ENCODE measurements at places on chromosomes 13 and 19.
A peak's percentile ranks its signal among the peaks of the same experiment; 100 is the strongest.

DNA sequence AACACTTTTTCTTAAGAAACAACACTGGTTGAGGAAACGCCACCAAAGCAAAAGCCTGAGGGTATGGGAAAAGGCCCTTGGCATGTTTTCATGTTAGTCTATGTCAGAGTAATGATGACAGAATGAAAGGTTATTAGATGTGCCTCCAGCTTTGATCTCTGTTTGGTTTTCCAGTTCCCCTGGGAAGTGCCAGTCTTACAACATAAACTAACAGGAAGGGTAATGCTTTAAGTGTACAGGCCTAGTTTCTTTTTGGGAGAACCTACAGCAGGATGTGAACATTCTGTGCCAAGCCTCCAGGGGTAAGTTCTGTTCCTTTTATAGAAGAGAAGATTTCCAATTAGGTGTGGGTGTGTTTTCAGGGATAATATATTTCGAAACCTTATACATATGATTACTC, 121.7 kb downstream of the FNDC3A start:
- peaks cover 26% of the 10 kb centered on the region for H3K36me3 ChIP-seq
- no peak overlapping the region for H3K4me3 ChIP-seq
- H3K4me1 ChIP-seq: peaks cover 25% of the 10 kb centered on the region
- no peak for DNase-seq
- peak overlapping the region; percentile 75 for H3K27ac ChIP-seq

GRCh38 chr19:892243-892893, 619 bp downstream of the MED16 start:
- no peaks in the 10 kb centered on the region for H3K27me3 ChIP-seq
- H3K4me3 ChIP-seq: peak overlapping the region; percentile 85
- H3K4me1 ChIP-seq: peaks cover 19% of the 10 kb centered on the region

GRCh38 chr13:73366241-73366640, 307.4 kb downstream of the KLF5 start:
- no peaks in the 10 kb centered on the region for H3K36me3 ChIP-seq
- H3K27ac ChIP-seq: no peak overlapping the region
- H3K4me3 ChIP-seq: no peak overlapping the region
- DNase-seq: no peak

- no peaks in the 10 kb centered on the region for H3K27me3 ChIP-seq
- H3K4me3 ChIP-seq: no peak overlapping the region
- no peaks in the 10 kb centered on the region for H3K4me1 ChIP-seq
Observed at GRCh38 chr19:56900573-56901097, 60.1 kb upstream of the PEG3 start.

GRCh38 chr19:50460161-50460765, 16.0 kb upstream of the EMC10 start:
- DNase-seq: peak; percentile 41
- peak overlapping the region; percentile 18 for H3K4me3 ChIP-seq
- peaks cover 42% of the 10 kb centered on the region for H3K27me3 ChIP-seq
- no peak overlapping the region for H3K27ac ChIP-seq
- H3K36me3 ChIP-seq: no peaks in the 10 kb centered on the region

DNA sequence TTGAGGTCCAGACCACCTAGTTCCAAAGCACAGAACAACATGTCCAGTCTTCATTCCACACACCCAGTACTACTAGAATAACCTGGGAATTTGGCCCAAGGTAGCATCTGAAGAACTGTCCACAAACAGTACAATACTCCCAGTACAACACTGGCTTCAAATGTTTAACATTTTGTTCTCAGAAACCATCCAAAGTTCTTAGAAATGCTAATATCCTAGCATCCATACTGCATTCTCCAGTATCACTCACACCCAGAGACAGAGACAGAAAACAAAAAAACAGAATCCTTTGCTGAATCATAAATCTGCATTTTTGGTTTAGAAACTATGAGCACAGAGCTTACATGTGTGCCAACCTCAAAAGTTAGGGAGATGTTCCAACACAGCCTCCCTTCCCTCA, 490.8 kb downstream of the FOXO1 start:
- H3K27ac ChIP-seq: no peak overlapping the region
- peaks cover 51% of the 10 kb centered on the region for H3K4me1 ChIP-seq
- H3K36me3 ChIP-seq: no peaks in the 10 kb centered on the region
- H3K4me3 ChIP-seq: no peak overlapping the region
- DNase-seq: no peak
- no peaks in the 10 kb centered on the region for H3K27me3 ChIP-seq

DNA sequence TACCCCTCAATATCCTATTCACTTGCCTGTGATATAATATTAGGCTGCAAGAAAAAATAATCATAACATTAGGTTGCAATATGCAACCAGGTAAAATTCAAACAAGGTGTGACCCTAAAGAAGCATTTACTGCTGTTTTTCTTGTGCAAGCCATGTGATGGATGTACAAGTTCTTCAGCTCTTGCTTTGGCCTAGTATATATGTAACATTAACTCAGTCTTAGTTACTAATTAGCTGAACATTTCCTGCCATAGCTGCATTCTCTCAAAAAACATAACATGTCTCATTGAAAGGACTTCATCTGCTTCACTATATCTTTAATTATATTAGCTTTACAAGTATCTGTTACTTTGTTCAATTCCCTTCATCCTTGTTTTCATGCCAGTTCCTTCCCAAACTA, 406.8 kb upstream of the HTR2A start:
- no peaks in the 10 kb centered on the region for H3K36me3 ChIP-seq
- DNase-seq: no peak
- no peaks in the 10 kb centered on the region for H3K27me3 ChIP-seq
- H3K27ac ChIP-seq: no peak overlapping the region
- no peaks in the 10 kb centered on the region for H3K4me1 ChIP-seq

- H3K27me3 ChIP-seq: peaks cover 30% of the 10 kb centered on the region
- no peak overlapping the region for H3K27ac ChIP-seq
- no peak for DNase-seq
- peaks cover 2% of the 10 kb centered on the region for H3K4me1 ChIP-seq
Observed at GRCh38 chr13:109156181-109156935, 526.9 kb downstream of the MYO16 start.

- peaks cover 9% of the 10 kb centered on the region for H3K4me1 ChIP-seq
- H3K4me3 ChIP-seq: no peak overlapping the region
- H3K27me3 ChIP-seq: no peaks in the 10 kb centered on the region
Observed at GRCh38 chr19:2917275-2918184, 16.8 kb downstream of the ZNF57 start.

DNA sequence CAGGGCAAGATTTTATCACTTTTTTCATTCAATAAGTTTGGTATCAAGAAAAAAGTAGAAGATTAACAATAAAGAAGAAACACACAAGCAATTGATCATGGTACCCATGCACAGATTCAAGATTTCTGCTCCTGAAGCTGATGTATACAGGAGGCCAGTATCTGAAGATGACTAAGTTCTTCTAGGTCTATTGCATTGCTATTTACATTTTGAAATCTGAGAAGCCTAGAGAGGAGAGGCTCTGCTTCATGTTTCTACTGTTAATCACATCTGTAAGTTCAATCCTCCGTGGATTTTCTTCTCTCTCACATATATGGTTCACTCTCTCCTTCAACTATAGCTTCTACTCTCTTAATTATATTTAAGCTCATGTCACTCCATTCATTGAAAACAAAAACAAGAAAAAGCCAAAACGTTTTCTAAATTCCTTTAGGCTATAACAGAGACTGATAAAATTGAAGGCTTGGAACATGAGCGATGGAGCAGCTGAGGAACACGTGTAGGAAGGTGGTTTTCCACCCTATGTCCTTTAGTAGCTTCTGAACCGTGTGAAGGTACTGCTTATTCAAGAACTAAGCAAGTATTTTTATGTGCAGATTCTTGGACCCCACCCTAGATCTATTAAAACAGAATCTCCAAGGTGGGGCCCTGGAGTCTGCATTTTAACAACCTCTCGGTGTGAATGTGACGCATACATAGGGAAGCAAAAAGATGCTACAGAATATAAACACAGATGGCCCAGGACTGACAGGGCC, 198.2 kb downstream of the EFNB2 start:
- DNase-seq: no peak
- H3K4me1 ChIP-seq: no peaks in the 10 kb centered on the region
- no peaks in the 10 kb centered on the region for H3K36me3 ChIP-seq
- no peak overlapping the region for H3K27ac ChIP-seq
- H3K4me3 ChIP-seq: no peak overlapping the region
- peaks cover 2% of the 10 kb centered on the region for H3K27me3 ChIP-seq

GRCh38 chr19:48752496-48753365, at the start of gene FUT1:
Gene FUT1 (minus strand): TSS chr19:48752641. CDS start chr19:48751281, 1,360 bp downstream.
- H3K4me3 ChIP-seq: peak within 1 kb of the TSS; percentile 64
- peak within 1 kb of the TSS; percentile 26 for H3K27ac ChIP-seq
- H3K4me1 ChIP-seq: peaks cover 13% of the 10 kb centered on the region
- peaks cover 31% of the 10 kb centered on the region for H3K27me3 ChIP-seq

DNA sequence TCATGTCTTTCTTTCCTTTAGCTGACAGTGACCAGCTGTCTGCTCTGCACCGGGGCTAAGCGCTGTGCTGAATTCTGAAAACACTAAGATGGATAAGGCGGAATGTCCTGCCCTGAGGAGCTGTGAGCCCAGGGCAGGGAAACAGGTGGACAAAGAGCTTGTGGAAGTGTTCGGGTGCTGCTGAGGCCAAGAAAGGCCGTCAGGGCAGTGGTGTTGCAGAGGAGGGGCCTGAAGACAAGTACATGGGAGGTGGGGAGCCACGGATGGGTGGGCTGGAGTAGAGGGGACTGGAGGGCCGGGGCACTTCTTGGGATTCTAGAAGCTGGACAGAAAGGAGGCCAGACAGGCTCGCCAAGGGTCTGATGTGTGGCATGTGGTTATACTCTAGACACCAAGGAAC, 66.2 kb upstream of the GPR183 start:
- H3K27ac ChIP-seq: peak overlapping the region; percentile 39
- peak; percentile 27 for DNase-seq
- peaks cover 93% of the 10 kb centered on the region for H3K4me1 ChIP-seq
- H3K4me3 ChIP-seq: no peak overlapping the region
- H3K27me3 ChIP-seq: no peaks in the 10 kb centered on the region
- H3K36me3 ChIP-seq: peaks cover 84% of the 10 kb centered on the region

DNA sequence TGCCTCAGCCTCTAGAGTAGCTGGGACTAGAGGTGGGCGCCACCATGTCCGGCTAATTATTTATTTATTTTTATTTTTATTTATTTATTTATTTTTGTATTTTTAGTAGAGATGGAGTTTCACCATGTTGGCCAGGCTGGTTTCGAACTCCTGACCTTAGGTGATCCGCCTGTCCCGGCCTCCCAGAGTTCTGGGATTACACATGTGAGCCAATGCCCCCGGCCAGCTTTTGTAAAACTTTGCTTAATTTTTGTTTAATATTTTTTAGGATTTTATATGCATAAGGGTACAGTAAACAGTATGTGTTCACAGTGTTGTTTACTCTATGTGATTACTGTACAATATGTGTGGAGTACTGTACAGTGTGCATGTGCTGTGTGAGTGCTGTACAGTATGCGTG, 98.7 kb downstream of the ZMYM2 start:
- no peak overlapping the region for H3K4me3 ChIP-seq
- no peaks in the 10 kb centered on the region for H3K27me3 ChIP-seq
- no peak for DNase-seq
- H3K4me1 ChIP-seq: no peaks in the 10 kb centered on the region
- peaks cover 84% of the 10 kb centered on the region for H3K36me3 ChIP-seq

- H3K4me1 ChIP-seq: no peaks in the 10 kb centered on the region
- H3K4me3 ChIP-seq: no peak overlapping the region
- no peaks in the 10 kb centered on the region for H3K27me3 ChIP-seq
- H3K27ac ChIP-seq: no peak overlapping the region
- no peaks in the 10 kb centered on the region for H3K36me3 ChIP-seq
Observed at GRCh38 chr13:66794340-66795031, 435.6 kb downstream of the PCDH9 start.

DNA sequence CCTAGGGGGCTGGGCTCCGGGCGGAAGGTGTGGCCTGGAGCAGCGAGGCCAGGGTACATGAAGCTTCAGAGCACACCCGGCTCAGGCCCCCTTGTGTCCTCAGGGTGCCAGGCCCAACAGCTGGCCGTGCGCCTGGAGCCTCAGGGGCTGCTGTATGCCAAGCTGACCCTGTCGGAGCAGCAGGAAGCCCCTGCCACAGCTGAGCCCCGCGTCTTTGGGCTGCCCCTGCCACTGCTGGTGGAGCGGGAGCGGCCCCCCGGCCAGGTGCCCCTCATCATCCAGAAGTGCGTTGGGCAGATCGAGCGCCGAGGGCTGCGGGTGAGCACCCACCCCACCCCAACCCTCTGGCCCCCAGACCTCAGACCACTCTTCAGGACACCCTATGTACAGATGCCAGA, 3.2 kb downstream of the SYDE1 start:
- no peak overlapping the region for H3K4me3 ChIP-seq
- no peak for DNase-seq
- peaks cover 16% of the 10 kb centered on the region for H3K4me1 ChIP-seq
- H3K27me3 ChIP-seq: peaks cover 18% of the 10 kb centered on the region

Measured in activated T-cell treated with anti-CD3 and anti-CD28 coated beads, Interleukin-2, amount 50 U/mL, for 24 hours (primary cell).